Forelimb muscle (tissue), 1 donor: ENCODE measurements at places on chromosomes 16 and 17. TPM values are rescaled to one million over a fixed set of nuclear protein-coding genes. Genes with fewer than 3 reads are reported as not detected.

The JPT1 gene
- 283 TPM for polyA plus RNA-seq

The ADAD2 gene
- 0.94 TPM for polyA plus RNA-seq

The SOST gene
- polyA plus RNA-seq: not detected

The UMOD gene
- polyA plus RNA-seq: not detected

The IGF2BP1 gene
- 10.5 TPM for polyA plus RNA-seq

The TVP23C gene
- 6.6 TPM for polyA plus RNA-seq

The ATP2C2 gene
- polyA plus RNA-seq: 0.38 TPM

The ASPSCR1 gene
- polyA plus RNA-seq: 22.2 TPM

The TOX3 gene
- polyA plus RNA-seq: 1.4 TPM

The TMEM100 gene
- 8.0 TPM for polyA plus RNA-seq

The YBX2 gene
- polyA plus RNA-seq: 2.4 TPM

The ST6GALNAC2 gene
- polyA plus RNA-seq: 3.3 TPM

The SLFN12L gene
- polyA plus RNA-seq: not detected

DNA sequence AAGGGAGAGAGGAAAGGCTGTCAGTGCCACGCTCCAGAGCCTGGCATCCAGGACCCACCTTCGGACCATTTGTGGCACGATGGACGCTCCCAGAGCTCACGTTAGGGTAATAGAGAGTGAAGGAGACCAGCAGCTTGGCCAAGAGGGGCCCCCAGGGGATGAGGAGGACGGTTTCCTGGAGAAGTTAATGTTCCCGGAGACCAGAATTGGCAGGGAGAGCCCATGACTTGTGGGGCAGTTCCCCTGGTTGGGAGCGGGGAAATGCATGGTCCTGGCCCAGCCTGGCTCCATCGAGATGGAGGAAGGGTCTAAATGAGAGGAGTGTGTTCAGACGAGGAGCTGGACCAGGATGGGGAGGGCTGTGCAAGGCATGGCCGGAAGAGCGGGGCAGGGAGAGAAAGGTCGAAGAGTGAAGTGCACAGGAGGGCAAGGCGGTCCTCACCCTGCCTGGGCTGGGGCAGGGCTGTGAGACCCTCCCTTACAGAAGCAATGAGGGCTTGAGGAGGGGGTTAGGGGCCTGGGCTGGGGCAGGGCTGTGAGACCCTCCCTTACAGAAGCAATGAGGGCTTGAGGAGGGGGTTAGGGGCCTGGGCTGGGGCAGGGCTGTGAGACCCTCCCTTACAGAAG is 2.9 kb upstream of the HIC1 start:
- no peak for DNase-seq

DNA sequence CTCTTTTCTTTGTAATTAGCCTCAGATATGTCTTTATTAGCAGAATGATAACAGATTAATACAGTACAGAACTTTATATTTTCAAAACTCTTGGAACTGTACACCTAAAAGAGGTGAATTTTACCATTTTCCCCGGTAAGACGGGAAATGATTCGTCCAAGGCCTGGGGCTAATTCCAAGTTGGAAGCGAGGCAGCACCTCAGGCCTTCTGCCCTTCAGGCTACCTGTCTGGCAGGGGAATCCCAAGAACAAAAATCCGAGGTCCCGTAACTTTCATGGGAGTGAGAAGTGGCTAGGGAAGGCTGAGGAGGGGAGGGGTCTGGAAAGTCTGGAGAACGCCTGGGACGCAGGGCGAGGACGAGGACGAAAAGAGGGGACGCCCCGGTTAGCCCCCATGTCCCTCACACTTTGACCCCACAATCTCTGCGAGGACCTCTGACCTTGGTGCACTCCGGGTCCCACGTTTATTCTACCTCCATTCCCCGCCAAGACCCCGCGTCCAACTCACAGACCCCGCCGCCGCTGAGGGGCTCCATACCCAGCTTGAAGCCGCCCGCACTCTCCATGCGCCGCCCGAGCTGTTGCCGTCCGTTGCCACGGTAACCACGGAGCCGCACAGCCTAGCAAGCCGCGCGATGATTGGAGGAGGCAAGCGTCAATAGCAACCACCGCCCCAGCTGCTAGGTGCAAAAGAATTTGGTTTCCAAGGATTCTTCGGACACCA is at the start of gene HYDIN:
HYDIN (minus strand) TSS at position 601 of the 724 bp plus-strand sequence. CDS start 43,827 bp downstream, outside the sequence.
- DNase-seq: no peak

- no peak for DNase-seq
Observed at GRCh38 chr16:54207837-54208236, 78.8 kb downstream of the IRX3 start.

DNA sequence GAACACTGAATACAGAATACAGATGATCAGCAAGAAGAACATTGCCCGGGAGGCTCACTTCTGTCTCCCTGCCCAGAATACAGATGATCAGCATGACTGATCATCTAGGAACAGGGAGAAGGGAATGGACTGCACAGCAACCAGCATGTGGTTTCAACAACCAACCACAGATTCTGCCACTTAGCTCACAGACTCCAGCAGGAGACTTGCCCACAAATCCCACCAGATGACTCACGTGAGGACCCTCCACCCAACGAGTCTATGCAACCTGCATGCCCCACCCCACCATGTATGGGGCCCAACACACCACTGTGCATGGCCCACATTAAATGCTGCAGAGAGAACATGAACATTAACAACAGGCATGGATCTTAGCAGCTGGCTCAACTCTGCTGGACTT is 36.1 kb upstream of the ALOX12 start:
- no peak for DNase-seq

- DNase-seq: no peak
Observed at GRCh38 chr17:2967515-2967914, 95.9 kb downstream of the OR1D5 start.

DNA sequence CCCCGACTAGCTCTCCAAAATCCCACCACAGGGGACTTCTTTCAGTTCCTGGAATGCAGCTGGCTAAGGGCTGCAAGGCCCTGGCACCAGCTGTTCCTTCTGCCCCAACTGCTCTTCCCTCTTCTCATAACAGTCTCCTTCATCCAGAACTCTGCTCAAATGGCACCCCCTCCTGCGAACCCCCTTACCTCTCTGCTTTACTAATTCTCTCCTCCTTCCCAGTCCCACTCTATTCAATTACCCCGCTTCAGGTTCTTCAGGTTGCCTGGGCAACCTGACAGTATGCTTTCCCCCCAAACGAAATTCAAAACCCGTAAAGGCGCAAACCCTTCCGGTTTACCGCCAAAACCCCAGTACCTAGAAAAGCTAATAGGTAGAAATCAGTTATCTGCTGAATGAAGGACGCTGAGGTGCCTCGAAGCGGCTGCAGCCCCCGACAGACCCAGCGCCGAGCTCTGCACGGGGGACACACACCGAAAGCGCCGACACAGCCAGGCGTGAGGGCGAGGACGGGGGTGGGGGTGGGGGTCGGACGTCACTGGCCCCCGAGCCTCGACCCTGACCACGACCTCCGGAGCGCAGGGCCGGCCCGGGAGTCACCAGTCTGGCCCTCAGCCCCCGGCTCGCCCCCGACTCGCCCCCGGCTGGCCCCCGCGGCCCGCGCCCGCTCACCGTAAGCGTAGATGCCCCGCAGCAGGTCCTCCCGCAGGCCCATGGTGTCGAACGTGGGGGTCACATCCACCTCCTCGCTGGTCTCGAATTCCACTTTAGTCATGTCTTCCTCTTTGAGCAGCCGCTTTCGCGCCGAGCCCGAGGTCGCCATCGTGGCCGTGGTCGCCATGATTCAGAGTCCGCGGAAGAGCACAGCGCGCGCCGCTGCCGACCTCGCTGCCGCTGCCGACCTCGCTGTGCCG is 550 bp downstream of the EIF4A3 start:
- no peak for DNase-seq

DNA sequence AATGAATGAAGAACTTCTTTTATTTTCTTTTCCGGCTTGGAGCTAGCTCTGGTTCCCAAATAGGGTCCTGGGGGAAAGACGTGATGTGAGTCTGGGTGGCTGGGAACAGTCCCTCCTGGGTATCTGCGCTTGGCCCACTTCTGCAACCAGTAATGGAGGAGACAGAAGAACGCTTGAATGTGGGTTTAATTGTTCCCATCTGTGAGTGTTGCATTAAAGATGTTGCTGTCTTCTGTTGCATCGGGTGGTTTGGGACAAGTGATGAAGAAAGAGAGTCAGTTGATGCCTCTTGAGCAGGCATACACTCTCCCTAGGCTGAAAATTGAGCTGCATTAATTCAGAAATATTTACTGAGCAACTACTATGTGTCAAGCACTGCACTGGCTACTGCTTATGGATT is 511.1 kb downstream of the CDH13 start:
- DNase-seq: no peak

GRCh38 chr16:15752717-15753488 is 102.9 kb downstream of the NDE1 start:
- no peak for DNase-seq

- DNase-seq: no peak
Observed at GRCh38 chr17:47864791-47865216, 13.8 kb upstream of the SP6 start.

DNA sequence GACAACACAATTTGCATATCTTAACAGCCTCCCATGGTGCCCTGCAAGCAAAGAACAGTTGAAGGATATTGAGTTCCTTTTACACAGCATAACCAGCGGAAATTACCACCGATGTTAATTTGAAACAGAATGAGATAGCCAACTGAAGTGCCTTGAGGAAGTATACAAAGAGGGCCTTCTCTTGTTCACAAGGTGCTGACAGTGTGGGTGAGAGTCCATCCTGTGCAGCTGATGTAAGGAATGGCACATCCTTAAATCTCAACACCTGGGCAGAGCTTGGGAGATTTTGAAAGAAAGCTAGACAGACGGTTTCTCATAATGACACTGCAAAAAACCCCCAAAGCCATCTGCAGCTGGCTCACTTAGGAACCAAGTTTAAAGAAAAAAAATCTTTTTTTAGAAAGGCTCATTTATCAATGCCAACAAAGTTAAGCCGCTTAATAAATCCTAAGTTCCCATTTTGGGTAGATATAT is 818.6 kb downstream of the KCNJ2 start:
- DNase-seq: no peak

DNA sequence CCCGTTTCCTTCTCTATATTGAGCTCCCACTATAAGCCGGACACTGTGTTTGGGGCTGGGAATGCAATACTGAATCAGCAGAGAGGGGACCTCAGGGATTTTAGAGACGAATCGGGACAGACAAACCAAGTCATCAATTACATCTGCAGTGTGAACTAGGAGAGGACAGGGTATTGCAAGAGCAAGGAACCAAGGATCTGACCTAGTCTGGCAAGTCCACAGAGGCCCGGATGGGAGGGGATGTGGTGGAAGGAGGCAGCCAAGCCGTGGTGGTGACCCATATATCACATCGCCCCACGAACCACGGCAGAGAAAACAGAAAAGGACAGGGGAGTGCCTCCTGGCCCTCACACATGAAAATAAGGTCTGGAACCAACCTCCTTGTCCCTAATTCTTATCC is 28.1 kb upstream of the NXPH3 start:
- DNase-seq: no peak

- DNase-seq: no peak
Observed at GRCh38 chr17:79814127-79814973, 17.5 kb upstream of the CBX8 start.

- DNase-seq: no peak
Observed at GRCh38 chr17:21077281-21077680, 34.5 kb upstream of the USP22 start.

GRCh38 chr16:28213396-28213795 is 1.6 kb upstream of the XPO6 start:
- no peak for DNase-seq

GRCh38 chr17:19513897-19514488 is 19.7 kb upstream of the SLC47A1 start:
- peak; percentile 48 for DNase-seq

- DNase-seq: no peak
Observed at GRCh38 chr16:19680881-19681340, 37.1 kb downstream of the KNOP1 start.

DNA sequence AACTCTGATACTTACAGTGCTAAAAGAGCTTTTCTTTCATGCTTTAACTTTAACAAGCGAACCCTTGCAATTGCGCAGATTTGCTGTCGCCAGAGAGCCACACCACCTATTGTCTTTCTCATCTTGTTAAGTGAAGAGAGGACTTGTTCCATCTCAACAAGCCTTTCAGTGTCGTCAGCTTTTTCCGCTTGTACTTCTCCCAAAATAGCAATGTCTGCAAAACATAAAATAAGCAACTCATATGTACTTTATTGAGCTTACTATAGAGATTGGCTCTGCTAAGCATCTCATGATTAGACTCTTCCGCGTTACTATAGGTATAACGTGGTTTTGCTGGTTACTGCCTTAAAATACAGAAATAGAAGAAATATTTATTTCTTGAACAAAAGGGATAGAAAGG is 51.9 kb downstream of the ABCA8 start:
- no peak for DNase-seq

DNA sequence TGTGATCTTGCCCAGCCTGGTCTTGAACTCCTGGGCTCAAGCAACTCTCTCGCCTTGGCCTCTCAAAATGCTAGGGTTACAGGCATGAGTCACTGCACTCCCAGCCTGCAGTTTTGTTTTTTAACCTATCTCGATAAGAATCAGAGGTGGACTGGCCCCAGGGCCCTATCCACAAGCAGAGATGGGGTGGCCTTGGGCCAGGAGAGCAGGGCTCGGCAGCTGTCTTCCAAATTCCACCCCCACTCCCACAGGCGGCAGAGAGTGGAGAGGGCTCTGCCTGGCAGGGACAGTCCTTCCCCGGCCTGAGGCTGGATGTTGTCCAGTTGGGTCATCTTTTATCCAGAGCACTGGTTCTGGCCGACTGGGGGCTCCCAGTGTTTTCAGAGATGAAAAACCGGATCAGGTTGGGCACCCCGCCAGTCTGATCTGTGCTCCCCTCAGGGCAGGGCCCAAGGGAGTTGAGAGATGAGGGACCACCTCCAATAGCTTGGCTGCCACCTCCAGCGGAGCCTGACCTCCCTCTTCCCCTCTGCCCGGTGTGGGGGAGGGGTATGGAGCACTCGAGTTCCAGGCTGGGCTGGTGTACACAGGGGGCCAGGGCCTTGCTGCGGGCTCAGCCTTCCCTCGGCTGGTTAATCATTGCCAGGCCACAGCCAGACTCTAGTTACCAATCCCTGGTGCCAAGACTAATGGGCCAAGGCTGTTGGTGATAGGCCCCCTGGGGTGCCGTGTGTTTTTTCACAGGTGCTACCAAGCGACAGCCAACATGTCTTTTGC is 30.3 kb upstream of the MYO15B start:
- no peak for DNase-seq

DNA sequence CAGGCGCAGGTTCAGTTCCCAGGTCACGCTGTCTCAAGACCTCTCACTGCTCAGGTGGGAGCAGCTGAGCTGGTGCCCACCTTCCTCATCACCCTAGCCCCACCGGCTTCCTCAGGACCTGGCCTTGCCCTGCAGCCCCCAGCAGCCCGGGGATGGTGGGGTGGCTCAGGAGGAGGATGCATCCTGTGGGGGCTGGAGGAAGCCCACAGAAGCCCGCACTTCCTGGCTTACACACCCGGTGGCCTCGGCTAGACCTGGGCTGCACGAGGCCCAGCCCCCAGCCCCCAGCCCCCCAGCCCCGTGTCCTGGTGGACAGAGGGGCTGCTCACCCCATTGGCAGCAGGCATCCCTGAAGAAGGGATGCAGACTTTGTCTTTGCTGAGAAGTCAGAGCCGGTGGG is 43.4 kb downstream of the BAHCC1 start:
- DNase-seq: no peak
